Activated T-helper 1 cell treated with Interleukin-2 at 50 U/mL for 16 hours (primary cell): ENCODE measurements at places on chromosomes 1 and 21.

- DNase-seq, result no peak
Observed at GRCh38 chr21:45768011-45768739, 124.7 kb downstream of the PCBP3 start.

- no peak for DNase-seq
Observed at GRCh38 chr1:151584780-151585179, 27.1 kb upstream of the SNX27 start.

DNA sequence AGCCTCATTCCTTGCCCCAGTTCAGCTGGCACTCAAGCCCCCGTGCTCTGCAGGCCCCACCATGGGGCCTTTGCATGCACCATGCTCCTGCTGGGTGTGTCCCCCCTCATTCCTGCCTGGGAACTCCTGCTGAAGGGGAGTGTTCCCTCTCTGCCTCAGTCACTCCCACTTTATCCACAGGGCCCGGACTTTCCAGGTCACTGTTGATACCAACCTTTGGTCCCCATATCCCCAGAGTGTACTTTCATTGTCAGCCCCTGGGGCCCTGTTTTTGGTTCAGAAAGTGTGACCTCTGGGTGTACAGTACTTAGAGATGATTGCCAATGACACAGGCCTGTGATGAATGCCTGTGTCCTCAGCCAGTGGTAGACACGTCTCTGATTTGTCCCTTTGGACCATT lies 2.9 kb downstream of the TTC22 start:
- no peak for DNase-seq

GRCh38 chr1:226185141-226186036 lies 1.2 kb downstream of the ACBD3 start:
- no peak for DNase-seq

- DNase-seq, result peak; percentile 13
Observed at GRCh38 chr1:223844787-223845036, 1.0 kb downstream of the TP53BP2 start.

DNA sequence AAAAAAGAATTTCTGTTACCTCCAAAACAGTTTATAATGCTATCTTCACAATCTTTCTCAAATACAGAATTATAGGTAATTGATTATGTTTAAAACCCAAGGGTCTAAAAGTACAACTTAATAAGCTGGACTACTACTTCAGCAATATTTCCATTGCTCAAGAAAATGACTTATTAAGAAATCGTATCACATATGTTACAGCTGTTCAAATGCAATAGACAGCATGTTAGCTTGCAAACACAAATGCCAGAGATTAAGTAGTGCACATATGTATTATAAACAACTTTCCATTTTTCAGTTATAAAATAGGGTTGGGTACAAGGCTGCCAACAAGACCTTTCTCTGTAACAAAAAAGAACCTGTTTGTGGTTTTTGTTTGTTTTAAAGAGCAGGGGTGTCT lies 211.0 kb upstream of the DMRTA2 start:
- no peak for DNase-seq

DNA sequence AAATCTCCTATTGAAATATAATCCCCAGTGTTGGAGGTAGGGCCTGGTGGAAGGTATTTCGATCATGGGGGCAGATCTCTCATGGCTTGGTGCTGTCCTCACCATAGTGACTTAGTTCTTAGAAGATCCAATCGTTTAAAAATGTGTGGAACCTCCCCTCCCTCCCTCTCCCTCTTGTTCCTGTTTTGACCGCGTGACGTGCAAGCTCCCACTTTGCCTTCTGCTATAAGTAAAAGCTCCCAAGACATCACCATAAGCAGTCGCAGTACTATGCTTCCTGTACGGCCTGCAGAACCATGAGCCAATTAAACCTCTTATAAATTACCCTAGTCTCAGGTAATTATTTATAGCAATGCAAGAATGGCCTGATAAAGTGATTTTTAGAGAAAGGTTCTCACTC lies 10.9 kb upstream of the RGS2 start:
- no peak for DNase-seq

DNA sequence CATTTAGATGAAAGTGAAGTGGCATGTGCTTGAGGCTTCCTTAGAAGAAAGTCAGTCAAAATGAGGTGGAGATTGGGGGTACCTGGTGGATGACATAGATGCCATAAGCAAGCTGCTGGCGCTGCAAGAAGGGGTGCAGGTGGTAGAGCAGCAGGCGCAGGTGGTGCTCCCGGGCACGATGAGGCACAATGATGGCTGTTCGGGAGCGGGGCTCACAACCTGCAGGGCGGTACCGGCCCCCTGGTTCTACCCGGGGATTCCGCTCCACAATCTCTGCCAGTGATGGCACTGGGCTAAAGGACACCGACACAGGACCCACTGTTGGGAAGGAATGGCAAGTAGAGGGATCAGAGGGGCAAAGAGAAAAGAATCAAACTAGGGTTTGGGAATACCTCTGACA lies 2.4 kb downstream of the B4GALT3 start:
- DNase-seq, result no peak
